ENCODE measurements at places on chromosomes 5 and 9.
A peak's percentile ranks its signal among the peaks of the same experiment; 100 is the strongest.

GRCh38 chr5:101977729-101978345 lies 318.2 kb downstream of the SLCO4C1 start:
- DNase-seq, result peak; percentile 26

- DNase-seq, result no peak
These were observed 203.7 kb upstream of the TUT7 start for GRCh38 chr9:86557918-86558317.

GRCh38 chr9:124835026-124835557 lies 18.2 kb upstream of the WDR38 start:
- peak; percentile 82 for DNase-seq

DNA sequence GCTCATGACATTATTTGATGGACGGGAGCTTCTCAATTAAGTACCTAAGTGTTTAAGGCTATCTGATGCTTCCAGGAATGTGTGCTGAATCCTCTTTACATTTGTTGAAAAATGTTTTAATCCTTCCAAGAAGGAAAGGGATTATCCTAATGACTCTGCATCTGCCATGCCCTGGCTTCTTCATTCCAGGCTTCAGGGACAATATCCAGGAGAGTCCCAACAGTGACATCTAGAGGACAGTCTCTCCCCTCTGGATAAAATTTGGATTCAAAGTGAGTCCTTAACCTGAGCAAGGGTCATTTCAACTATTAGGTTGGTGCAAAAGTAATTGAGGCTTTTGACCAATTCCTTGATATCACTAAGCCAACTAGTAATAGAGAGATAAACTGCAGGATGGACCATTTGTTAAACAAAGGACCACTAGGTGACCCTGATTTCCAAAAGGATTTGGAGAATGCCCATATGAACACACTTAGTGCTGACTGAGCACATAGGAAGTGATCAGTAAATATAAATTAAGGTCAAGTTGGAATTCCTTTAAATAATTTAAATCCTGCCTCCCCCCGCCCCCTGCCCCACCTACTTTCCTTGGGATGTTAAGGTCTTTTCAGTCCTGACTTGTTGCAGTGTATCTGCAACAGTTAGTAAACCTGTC lies 19.1 kb downstream of the TNFSF8 start:
- peak; percentile 35 for DNase-seq

GRCh38 chr5:8363138-8363537 lies 494.2 kb downstream of the MTRR start:
- DNase-seq, result no peak

- no peak for DNase-seq
These were observed 283.9 kb upstream of the TNC start for GRCh38 chr9:115401756-115402327.

DNA sequence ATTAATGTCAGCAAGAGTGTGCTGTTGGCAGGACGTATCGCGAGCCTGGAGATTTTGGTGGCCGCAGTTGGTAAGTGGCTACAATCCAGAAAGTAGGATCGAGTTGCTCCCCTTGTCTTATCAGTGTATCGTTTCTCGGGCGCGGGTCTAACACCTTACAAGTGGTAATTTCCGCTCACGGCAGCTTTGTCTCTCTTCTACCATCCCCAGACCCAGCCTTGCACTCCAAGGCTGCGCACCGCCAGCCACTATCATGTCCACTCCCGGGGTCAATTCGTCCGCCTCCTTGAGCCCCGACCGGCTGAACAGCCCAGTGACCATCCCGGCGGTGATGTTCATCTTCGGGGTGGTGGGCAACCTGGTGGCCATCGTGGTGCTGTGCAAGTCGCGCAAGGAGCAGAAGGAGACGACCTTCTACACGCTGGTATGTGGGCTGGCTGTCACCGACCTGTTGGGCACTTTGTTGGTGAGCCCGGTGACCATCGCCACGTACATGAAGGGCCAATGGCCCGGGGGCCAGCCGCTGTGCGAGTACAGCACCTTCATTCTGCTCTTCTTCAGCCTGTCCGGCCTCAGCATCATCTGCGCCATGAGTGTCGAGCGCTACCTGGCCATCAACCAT lies 1.1 kb downstream of the PTGER4 start:
- no peak for DNase-seq

GRCh38 chr9:698276-698675 lies 143.2 kb upstream of the DMRT1 start:
- DNase-seq, result no peak

- DNase-seq, result no peak
These were observed 40.6 kb upstream of the ZNG1F start for GRCh38 chr9:41229408-41230401.

DNA sequence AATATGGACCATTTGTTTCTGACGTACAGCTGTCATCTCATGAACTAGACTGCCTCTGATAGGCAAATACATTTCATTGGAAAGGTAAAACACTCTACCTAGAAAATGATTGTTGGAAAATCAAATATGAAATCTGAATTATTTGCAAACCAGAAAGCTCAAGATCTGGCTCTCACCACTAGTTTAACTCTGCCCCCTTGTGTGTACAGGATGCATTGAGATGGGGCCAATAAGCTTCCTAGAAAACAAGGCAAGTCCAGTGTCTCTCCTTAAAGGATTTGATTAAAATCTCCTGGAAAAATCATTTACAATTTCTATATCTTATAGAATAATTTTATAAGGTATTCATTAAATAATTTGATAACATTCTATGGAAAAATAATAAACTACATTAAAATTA lies 311.9 kb upstream of the ANKH start:
- no peak for DNase-seq

GRCh38 chr5:138654281-138654867 lies 79.2 kb upstream of the HSPA9 start:
- DNase-seq, result no peak

- no peak for DNase-seq
These were observed 52.4 kb upstream of the PWWP2A start for GRCh38 chr5:160171666-160172065.

GRCh38 chr5:36685631-36686288 lies 79.4 kb downstream of the SLC1A3 start:
- no peak for DNase-seq

DNA sequence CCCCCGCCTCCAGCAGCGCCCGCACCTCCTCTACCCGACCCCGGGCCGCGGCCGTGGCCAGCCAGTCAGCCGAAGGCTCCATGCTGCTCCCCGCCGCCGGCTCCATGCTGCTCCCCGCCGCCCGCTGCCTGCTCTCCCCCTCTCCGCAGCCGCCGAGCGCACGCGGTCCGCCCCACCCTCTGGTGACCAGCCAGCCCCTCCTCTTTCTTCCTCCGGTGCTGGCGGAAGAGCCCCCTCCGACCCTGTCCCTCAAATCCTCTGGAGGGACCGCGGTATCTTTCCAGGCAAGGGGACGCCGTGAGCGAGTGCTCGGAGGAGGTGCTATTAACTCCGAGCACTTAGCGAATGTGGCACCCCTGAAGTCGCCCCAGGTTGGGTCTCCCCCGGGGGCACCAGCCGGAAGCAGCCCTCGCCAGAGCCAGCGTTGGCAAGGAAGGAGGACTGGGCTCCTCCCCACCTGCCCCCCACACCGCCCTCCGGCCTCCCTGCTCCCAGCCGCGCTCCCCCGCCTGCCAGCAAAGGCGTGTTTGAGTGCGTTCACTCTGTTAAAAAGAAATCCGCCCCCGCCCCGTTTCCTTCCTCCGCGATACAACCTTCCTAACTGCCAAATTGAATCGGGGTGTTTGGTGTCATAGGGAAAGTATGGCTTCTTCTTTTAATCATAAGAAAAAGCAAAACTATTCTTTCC lies 19.3 kb downstream of the CDKN2A start:
- DNase-seq, result peak; percentile 94

GRCh38 chr9:116797276-116797675 lies 110.2 kb downstream of the TRIM32 start:
- DNase-seq, result no peak

DNA sequence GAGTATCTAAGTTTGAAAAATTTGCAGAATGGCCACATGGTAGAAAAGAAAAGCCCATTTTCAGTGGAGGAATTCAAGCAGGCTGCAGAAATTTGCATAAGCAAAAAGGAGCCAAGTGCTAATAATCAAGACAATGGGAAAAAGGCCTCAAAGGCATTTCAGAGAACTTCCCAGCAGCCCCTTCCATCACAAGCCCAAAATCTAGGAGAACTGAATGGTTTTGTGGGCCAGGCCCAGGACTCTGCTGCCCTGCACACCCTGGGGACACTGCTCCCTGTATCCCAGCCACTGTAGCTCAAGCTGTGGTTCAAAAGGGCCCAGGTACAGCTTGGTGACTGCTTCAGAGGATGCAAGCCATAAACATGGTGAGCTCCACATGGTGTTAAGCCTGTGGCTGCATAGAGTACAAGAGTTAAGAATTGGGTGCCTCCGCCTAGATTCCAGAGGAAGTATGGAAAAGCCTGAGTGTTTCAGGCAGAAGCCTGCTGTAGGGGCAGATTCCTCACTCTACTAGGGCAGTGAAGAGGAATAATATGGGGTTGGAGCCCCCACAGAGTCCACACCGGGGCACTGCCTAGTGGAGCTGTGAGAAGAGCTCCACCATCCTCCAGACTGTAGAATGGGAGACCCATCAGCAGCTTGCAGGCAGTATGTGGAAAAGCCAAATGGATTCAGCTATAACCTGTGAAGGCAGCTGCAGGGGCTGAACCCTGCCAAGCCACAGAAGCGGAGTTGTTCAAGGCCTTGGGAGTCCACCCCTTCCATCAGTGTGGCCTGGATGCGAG lies 720.7 kb upstream of the CTNND2 start:
- no peak for DNase-seq

GRCh38 chr9:75083188-75083970 lies 4.6 kb downstream of the NMRK1 start:
- no peak for DNase-seq

- no peak for DNase-seq
These were observed 188.7 kb downstream of the ROR2 start for GRCh38 chr9:91761362-91761761.

- DNase-seq, result no peak
These were observed 267.4 kb upstream of the VLDLR start for GRCh38 chr9:2354216-2354615.

DNA sequence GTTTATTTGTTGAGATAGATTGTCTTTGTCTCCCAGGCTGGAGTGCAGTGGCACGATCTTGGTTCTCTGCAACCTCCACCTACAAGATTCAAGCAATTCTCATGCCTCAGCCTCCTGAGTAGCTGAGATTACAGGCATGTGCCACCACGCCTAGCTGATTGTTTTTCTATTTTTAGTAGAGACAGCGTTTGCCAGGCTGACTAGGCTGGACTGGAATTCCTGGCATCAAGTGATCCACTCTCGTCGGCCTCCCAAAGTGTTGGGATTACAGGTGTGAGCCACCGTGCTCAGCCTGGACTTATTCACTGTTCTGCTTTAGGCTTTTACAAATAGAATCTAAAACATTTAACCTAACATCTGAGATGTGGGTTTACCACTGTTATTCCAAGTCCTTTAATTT lies 91.3 kb downstream of the COMMD10 start:
- no peak for DNase-seq

GRCh38 chr9:70043689-70044489 lies at the start of gene MAMDC2:
Gene MAMDC2, plus strand, starts transcription at chr9:70043848. Its CDS starts 350 bp downstream, at chr9:70044198.
- no peak for DNase-seq

GRCh38 chr5:65926276-65926783 lies at the start of gene ERBIN:
Gene ERBIN, plus strand, starts transcription at chr5:65926575. Its CDS starts 66,144 bp downstream, at chr5:65992719.
- peak; percentile 27 for DNase-seq

- peak; percentile 56 for DNase-seq
These were observed 131.3 kb downstream of the MACIR start for GRCh38 chr5:103389846-103390245.

DNA sequence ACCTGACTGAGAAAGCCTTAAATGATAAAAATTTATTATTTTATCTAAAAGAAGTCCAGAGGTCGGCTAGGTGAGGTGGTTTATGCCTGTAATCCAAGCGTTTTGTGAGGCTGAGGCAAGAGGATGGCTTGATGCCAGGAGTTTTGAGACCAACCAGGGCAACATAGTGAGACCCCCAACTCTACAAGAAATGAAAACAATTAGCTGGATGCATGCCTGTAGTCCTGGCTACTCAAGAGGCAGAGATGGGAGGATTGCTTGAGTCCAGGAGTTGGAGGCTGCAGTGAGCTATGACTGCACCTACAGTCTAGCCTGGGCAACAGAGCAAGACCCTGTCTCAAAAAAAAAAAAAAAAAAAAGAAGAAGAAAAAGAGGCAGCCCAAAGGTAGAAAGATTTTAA lies 179.9 kb upstream of the KIF2A start:
- no peak for DNase-seq

GRCh38 chr5:125600559-125600958 lies 822.6 kb upstream of the GRAMD2B start:
- DNase-seq, result no peak

GRCh38 chr9:109969011-109969410 lies 189.0 kb downstream of the PALM2AKAP2 start:
- no peak for DNase-seq

GRCh38 chr9:110750272-110750671 lies 81.7 kb downstream of the MUSK start:
- DNase-seq, result no peak

DNA sequence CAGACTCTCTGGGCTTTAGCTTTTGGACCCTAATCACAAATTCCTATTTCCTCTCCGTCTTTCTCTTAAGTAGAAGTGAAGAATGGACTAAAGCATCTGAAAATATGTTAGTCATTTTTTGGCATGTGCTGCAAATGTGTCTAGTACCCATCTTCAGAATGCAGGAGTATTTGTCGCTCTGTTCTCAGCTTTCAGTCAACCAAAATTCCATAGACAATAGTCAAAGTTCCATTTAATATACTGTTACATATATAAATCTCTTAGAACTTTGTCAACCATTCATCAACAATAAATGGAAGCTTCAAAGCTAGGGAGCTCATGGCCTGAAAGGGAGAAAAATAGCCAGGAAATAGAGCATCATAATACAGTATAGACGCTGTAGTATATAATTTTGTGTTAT lies 509.4 kb downstream of the BNC2 start:
- no peak for DNase-seq

- DNase-seq, result no peak
These were observed 140.3 kb upstream of the CHD1 start for GRCh38 chr5:99068944-99069650.

- no peak for DNase-seq
These were observed 28.3 kb upstream of the GOLPH3 start for GRCh38 chr5:32202394-32202793.

GRCh38 chr9:110410961-110411360 lies 73.3 kb upstream of the TXNDC8 start:
- no peak for DNase-seq

DNA sequence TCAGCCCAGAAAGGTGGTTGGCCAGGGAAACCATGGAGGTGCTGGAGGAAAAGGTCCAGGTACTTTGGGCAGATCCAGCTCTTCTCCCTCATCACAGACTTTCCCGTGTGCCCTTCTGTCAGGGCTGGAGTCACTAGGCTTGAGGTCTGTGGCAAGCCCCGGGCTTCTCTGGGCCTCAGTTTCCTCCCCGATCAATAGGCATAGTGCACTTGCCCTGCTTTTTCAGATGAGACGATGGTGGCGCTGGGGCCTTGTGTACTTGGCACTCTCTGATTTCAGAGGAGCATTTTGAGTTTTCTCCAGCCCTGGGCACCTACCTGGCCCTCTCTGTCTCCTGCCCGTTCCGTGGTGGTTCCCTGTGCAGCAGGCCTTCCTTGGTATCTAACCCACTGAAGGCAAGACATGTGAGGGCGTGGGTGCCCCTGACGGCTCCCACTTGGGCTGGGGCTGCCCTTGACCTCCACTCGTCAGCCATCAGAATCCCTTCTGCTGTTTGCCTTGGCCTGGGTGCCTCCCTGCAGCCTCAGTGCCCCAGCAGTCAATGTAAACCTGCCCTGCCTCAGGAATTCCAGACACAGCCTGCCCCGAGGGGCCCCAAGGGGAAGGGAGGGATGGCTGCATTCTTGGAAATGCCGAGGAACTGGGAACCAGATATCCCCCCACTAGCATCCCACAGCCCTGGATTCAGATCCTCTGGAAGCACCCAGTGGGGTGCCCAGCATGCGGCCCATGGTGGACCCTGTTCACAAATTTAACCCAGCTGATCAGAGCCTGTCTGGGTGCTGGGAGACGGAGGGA lies 66.3 kb upstream of the COL5A1 start:
- no peak for DNase-seq
